ENCODE measurements at places on chromosomes 5 and 9.

- DNase-seq = no peak
These were observed 566.0 kb upstream of the CDH18 start for GRCh38 chr5:20554001-20554400.

- DNase-seq = peak; percentile 4
These were observed 28.1 kb downstream of the FAM114A2 start for GRCh38 chr5:154010660-154011059.

DNA sequence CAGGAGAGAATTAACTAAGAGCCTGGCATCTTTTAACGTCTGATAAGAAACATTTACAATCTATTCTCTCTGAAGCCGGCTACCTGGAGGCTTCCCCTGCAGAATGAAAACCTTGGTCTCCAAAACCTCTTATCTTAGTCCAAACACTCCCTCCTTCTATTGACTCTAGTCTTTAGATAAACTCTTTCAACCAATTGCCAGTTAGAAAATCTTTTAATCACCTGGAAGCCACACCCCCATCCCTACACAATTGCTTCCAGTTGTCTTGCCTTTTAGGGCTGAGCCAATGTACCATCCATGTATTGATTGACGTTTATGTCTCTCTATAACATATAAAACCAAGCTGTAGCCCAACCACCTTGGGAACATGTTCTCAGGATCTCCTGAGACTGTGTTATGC, 1343.1 kb upstream of the C9orf72 start:
- no peak for DNase-seq

DNA sequence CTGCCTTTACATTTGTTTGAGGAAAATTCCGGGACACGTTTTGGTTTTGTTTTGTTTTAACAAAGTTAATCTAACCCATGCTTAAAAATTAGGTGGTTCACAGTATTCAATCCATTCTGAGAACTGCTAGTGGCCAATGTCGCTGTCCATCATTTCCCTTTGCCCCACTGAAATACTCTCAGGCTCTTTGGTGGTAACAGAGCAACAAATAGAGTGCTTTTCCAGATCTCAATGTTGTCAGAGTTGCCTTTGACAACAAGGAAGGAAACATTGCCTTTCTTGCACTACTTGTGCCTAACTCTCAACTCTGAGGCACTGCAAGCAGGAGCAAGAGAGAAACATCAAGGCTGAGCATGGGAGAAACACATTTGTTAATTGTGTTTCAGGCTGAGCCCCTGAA, 154.0 kb downstream of the MCTP1 start:
- DNase-seq = no peak

- no peak for DNase-seq
These were observed 6.6 kb downstream of the FCN2 start for GRCh38 chr9:134887219-134887618.

DNA sequence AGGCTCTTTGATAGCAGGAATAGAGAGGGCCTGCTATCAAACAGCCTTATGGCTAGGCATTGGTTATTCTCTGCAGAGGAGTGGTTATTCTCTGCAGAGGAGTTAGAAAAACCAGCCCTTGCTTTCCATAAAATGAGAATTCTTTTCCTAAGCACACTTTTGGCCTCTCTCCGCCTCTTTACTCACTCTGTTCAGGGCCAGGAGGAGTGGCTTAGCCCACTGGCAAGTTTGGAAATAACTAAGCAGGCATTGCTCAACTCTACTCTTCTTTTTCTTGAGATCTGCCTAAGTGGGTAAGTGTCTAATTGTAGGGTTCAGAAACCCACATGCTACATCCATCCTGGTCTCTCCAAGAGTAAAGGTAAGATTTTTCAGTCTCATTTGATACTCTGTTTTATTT, 341.7 kb downstream of the KIAA0825 start:
- no peak for DNase-seq
